ENCODE measurements at places on chromosomes 13 and 19. TPM values are rescaled to one million over a fixed set of nuclear protein-coding genes. Genes with fewer than 3 reads are reported as not detected.

Gene ZNF492
- total RNA-seq = 2.7 TPM

Gene PDE4C
- total RNA-seq = 0.15 TPM

Gene PINLYP
- total RNA-seq = 4.1 TPM

Gene NKPD1
- not detected for total RNA-seq

Gene CCDC70
- not detected for total RNA-seq

Gene DLL3
- total RNA-seq = 0.35 TPM

Gene PSG7
- total RNA-seq = not detected

Gene PTH2
- total RNA-seq = 1.2 TPM

Gene FCAR
- total RNA-seq = not detected

Gene ZNF30
- total RNA-seq = 4.8 TPM

Gene ZNF610
- 2.1 TPM for total RNA-seq

Gene GAS6
- 0.92 TPM for total RNA-seq

Gene ZNF616
- 7.5 TPM for total RNA-seq

Gene C19orf67
- not detected for total RNA-seq

Gene ZNF606
- total RNA-seq = 11.1 TPM

Gene SMAD9
- not detected for total RNA-seq

Gene KL
- 0.25 TPM for total RNA-seq

Gene OR7A5
- total RNA-seq = not detected

Gene ZNF667
- total RNA-seq = 1.00 TPM

Gene VSTM2B
- not detected for total RNA-seq

Gene ZNF625
- 6.1 TPM for total RNA-seq

Gene KLC3
- not detected for total RNA-seq

All from activated CD4-positive, alpha-beta T cell treated with anti-CD3 and anti-CD28 coated beads, Interleukin-2, amount 10 ng/mL, durations not matched to agents 7 days and 5 days (primary cell).